ENCODE measurements at places on chromosomes 6 and 20.

- DNase-seq, result peak; percentile 67
These were observed 36.4 kb upstream of the APCDD1L start for GRCh38 chr20:58551631-58552030.

DNA sequence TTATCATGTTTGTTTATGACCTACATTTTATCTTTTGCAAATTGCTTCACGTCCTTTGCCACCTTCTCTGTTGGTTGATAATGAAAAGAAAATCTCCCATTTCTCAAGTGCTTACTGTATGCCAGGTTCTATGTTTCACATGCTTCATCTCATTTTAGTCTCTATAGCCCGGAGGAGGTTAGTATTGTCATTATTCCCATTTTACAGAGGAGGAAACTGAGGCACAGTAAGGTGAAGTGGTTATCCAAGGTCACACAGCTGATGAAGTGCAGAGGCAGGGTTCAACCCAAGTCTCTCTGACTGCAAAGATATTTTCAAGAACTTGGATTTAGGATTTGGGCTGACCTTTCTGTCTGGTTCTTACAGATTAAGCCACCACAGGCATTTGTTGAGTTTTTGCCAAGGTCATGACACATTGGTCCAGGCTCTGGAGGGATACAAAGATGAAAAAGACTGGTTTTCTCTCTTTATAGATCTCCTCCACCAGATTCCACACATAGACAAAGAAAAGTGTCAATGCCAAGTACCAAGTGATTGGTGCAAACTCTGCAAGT is 20.6 kb downstream of the CNBD2 start:
- no peak for DNase-seq

DNA sequence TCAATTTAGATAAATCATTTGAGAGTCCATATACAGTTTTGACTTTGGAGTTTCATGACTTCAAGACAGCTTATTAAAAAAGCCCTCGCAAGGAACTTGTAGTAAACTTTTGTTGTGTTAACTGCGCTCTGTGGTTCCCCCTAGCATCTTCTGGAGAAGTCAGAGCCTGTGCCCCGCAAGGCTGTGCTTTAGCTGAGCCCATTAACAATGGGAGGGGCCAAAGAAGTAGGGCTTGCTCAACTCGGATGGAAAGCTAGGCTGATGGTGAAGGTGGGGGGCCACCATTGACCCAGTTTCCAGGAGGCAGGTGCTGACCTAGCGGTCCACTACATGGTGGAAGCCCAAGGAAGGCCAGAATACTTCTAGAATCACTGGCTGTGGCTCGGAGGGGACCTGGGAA is 29.3 kb upstream of the OVOL2 start:
- no peak for DNase-seq

- no peak for DNase-seq
These were observed 42.2 kb downstream of the ZNF292 start for GRCh38 chr6:87197547-87197946.

GRCh38 chr6:136079701-136080565 is 170.2 kb downstream of the MTFR2 start:
- DNase-seq, result no peak

DNA sequence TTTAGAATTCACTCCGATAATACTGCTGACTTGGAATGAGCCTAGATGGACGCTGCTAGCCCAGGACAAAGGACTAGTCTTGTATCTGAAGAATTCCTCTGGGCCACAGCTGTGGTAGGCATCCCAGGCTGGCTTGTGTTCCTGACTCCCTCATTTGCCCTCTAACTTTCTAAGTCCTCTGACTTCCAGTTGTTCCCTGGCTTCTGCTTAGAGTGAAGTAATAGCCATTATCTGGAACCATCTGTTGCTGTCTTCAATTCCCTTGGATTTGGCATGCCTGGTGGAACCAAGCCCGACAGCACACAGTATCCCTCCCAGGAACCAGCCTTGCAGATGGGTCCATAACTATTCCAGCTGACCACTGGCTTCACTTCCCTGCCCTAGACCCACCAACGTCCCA is 376.0 kb downstream of the SYNE1 start:
- no peak for DNase-seq

DNA sequence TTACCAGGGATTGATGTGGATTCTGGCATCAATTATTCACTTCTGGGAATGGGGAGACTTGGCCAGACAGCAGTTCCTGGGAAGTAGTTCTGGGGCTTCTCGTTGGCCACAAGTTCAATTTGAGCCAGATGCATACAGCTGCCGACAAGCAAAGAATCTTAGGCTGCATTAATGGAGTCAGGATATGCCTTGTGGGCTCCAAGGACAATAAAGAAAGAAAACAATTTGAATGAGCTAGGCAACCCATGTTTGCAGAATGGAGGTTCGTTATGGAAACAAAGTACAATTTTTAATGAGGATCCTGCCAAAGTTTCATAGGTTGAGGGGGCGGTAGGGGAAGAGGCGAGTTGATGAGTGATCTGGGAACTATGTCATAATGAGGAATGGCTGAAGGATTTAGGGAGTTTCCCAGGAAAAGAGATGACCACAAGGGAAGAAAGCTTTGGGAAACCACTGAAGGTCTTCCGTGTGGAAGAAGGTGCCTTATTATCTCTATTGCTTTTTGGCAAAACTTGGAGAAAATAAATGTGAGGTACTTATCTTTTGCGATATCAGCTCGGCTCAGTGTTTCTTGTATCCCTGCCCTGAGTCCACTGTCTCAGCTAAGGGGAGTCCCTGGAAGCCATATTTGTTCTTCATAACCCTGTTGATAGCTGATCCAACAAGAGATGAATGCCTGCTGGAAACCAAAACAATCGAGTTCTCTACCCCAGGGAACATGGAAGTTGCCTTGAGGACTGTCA is 181.0 kb upstream of the ZNF217 start:
- DNase-seq, result peak; percentile 83

DNA sequence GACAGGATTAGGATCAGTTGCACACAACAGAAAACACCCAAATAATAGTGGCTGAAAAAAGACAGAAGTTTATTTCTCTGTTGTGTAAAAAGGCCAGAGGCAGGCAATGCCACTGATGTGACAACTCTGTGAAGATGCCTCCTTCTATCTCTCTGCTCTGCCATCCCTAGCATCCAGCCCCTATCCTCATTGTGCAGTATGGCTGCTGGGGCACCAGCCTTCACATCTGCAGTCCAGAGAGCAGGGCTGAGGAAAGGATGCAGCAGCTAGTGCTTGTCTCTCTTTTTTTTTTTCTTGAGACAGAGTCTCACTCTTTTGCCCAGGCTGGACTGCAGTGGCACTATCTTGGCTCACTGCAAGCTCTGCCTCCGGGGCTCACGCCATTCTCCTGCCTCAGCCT is 6.4 kb upstream of the ADA start:
- DNase-seq, result no peak

DNA sequence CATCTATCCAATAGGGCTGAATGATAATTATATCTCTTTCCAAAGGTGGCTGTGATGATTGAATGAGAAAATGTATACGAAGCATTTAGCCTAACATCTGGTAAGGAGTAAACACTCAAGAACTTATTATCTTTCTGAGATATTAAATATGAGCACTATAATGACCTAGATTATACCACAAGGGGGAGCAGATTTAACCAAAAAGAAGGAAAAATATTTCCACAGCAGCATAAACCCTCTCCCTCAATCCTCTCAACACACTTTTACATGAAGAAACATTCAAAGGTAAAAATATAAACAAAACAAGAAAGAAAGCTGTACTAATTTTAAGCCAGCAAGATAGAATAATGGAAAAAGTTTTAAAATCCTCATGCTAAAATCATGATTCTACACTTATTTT is 68.4 kb downstream of the SHPRH start:
- no peak for DNase-seq

- DNase-seq, result no peak
These were observed 79.8 kb upstream of the EMILIN3 start for GRCh38 chr20:41446456-41446855.
